Dermis microvascular lymphatic vessel endothelial cell (primary cell): ENCODE measurements at places on chromosomes 4 and X. TPM values are rescaled to one million over a fixed set of nuclear protein-coding genes. Genes with fewer than 3 reads are reported as not detected.

DNA sequence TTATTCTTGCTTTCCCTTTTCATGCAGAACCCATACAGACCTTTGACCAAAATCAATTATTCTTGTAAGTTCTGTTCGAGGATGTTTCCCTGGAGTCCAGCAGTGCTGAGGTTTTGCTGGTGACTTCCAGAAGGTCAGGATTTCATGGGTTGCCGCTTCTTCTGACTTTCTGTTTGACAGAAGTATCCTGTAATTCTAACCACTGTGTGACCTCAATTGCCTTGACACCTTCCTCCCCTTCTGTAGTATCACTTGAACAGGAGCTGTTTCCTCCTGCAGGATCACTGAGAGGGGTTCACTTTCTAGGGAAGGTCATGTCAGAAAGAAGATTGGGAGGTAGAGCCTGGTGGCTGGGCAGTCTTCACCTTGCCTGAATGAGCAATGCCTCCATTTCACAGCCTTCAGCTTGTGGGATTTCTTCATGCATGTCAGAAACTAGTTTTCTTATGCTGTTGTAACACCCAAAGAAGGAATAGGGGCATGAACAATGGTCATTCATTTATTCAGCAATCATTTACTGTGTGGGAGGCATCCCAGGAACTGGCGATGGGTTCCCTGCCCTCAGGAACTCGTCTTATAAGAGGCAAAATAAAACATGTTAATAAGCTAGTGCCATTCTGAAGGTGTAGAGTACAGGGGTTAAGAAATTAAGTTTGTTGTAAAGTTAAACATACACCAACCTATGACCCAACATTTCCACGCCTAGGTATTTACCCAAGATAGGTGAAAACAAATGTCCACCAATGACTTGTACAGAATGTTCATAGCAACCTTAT, 205.9 kb downstream of the SOWAHB start:
- DNase-seq = no peak

Gene USP17L26
- total RNA-seq = not detected in 2 replicates

- no peak for DNase-seq
Measured at GRCh38 chrX:6311540-6311939, 82.9 kb upstream of the NLGN4X start.

Gene CAPN6
- total RNA-seq = not detected in 2 replicates

Gene ARHGAP36
- total RNA-seq = not detected in 2 replicates

Gene ANK2
- 72.4 and 76.7 TPM in 2 replicates for total RNA-seq

Gene ADAM29
- not detected in 2 replicates for total RNA-seq

GRCh38 chrX:3026074-3026815, 15.0 kb upstream of the ARSF start:
- DNase-seq = no peak

Gene NPNT
- under 0.01 and 0.13 TPM in 2 replicates for total RNA-seq

GRCh38 chr4:147479786-147480185, 1.1 kb upstream of the EDNRA start:
- no peak for DNase-seq

- DNase-seq = no peak
Measured at GRCh38 chrX:11375614-11376119, 82.5 kb downstream of the AMELX start.
